Common myeloid progenitor, CD34-positive (primary cell): ENCODE measurements at places on chromosomes 2 and 18.
A peak's percentile ranks its signal among the peaks of the same experiment; 100 is the strongest.

GRCh38 chr18:67932271-67932670 is 415.8 kb upstream of the DSEL start:
- no peak overlapping the region for H3K4me3 ChIP-seq
- no peak for DNase-seq
- no peaks in the 10 kb centered on the region for H3K27me3 ChIP-seq
- H3K27ac ChIP-seq: no peak overlapping the region
- no peaks in the 10 kb centered on the region for H3K36me3 ChIP-seq

- H3K4me1 ChIP-seq: no peaks in the 10 kb centered on the region
- no peaks in the 10 kb centered on the region for H3K27me3 ChIP-seq
- H3K4me3 ChIP-seq: no peak overlapping the region
- no peaks in the 10 kb centered on the region for H3K36me3 ChIP-seq
- DNase-seq: no peak
Measured at GRCh38 chr2:115910270-115910669, 1467.8 kb downstream of the DPP10 start.

GRCh38 chr2:1781291-1782080 is 37.2 kb upstream of the PXDN start:
- H3K4me3 ChIP-seq: no peak overlapping the region
- no peaks in the 10 kb centered on the region for H3K36me3 ChIP-seq
- peaks cover 4% of the 10 kb centered on the region for H3K27me3 ChIP-seq
- DNase-seq: no peak

- H3K36me3 ChIP-seq: no peaks in the 10 kb centered on the region
- H3K27me3 ChIP-seq: no peaks in the 10 kb centered on the region
- no peaks in the 10 kb centered on the region for H3K4me1 ChIP-seq
- no peak overlapping the region for H3K4me3 ChIP-seq
Measured at GRCh38 chr2:69453475-69454129, 16.4 kb upstream of the NFU1 start.

DNA sequence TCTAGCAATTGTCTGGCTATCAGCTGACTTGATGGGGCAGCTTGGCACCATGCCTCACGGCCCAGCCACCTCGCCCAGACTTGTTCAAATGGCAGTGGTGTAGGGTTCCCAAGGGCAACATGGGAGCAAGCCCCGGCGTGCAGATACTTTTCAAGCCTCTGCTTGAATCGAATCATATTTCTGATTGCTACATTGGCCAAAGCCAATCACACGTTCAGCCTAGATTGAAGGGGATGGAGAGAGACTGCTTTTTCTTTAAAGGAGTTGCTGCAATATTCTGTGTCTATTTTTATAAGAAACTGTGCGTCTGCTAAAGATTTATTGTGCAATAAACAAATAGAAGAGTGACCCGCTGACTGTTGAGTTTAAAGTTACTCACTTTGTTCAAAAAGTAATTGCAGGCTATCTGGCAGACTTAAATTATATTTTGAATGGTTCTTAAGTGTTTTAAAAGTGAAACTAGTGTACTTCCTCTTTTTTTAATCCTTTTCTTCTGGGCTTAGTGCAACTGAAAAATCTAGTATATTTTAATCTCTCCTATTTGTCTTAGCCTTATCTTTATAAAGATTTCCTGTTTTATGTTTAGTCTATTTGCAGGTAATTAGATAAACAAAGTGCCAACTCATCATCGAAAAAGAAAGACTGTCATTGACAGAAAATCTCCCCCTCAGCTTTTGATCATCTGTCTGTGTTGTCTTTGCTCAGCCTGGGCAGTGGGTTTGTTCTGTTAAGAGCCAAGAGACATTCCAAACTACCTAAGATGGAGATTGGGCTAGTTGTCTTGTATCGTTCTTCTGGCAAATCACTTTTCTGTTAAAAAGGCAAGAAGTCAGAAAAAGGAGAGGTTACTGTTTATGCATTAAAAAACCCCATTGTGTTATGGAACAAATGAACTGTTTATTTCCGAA is 156.1 kb downstream of the TPGS2 start:
- peak; percentile 17 for DNase-seq
- peaks cover 4% of the 10 kb centered on the region for H3K4me1 ChIP-seq
- no peak overlapping the region for H3K4me3 ChIP-seq
- no peak overlapping the region for H3K27ac ChIP-seq
- H3K27me3 ChIP-seq: no peaks in the 10 kb centered on the region

GRCh38 chr2:112159454-112159921 is 21.3 kb downstream of the FBLN7 start:
- H3K4me3 ChIP-seq: no peak overlapping the region
- no peaks in the 10 kb centered on the region for H3K27me3 ChIP-seq
- no peak for DNase-seq
- H3K27ac ChIP-seq: no peak overlapping the region
- no peaks in the 10 kb centered on the region for H3K36me3 ChIP-seq

DNA sequence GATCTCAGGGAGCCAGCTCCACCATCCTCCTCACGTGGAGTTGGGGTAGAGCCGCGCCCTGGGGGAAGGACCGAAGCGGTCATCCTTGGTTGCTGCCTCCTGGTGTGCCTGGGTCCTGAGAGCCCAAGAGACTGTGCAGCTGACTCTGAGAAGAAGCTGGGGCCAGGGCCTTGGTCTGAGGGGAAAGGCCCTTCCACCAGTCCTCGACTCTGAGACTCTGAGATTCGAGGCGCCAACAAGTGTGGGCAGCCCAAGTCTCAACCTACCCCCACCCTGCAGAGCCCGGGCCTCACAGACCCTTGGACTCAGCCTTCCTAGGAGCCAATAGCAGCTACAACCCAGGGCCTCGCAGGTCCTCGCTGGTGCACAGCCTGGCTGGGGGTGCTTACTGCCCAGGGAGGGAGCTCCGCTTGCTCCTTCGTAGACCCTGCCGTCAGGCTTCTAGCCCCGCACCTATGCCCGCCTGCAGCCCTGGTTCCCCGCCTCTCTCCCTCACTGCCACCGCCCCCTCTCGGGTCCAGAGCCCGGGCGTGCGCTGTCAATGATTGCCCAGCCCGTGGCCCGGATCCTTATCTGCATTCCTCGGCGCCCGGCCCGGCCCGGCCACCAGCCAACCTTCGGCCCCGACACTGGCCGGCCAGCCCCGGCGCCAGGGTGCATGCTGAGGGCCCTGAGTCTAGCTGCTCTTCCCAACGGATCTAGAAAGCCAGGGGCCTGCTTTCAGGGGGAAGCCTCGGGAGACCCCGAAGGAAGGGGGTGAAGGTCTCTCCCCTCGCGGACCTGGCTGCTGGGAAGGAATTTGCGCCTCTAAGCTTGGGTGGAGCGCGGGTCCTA is 2.0 kb downstream of the IHH start:
- no peak for DNase-seq
- H3K4me1 ChIP-seq: peaks cover 41% of the 10 kb centered on the region
- no peak overlapping the region for H3K4me3 ChIP-seq
- no peak overlapping the region for H3K27ac ChIP-seq
- H3K36me3 ChIP-seq: no peaks in the 10 kb centered on the region

- DNase-seq: no peak
- H3K27ac ChIP-seq: no peak overlapping the region
- no peak overlapping the region for H3K4me3 ChIP-seq
- H3K4me1 ChIP-seq: no peaks in the 10 kb centered on the region
Measured at GRCh38 chr2:44652701-44653100, 288.8 kb upstream of the SIX3 start.

DNA sequence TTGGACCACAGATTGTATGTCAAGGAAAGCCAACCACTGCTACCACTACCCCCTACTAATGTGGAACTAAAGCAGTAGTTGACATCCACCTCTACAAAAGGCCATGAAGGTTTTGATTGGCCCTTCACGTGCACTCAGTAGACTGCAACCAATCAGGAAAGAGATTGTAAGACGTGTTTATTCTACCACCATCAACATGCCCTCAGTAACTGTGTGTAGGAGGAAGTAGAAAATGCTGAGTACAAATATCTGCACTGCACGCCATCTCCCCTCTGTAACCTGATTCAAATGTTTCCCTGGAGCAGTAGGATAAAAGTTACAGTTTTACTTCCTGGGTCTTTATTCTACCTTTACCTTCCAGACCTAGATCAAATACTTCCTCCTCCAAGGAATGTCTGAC is 2.9 kb upstream of the CASP10 start:
- no peaks in the 10 kb centered on the region for H3K36me3 ChIP-seq
- no peak overlapping the region for H3K4me3 ChIP-seq
- DNase-seq: no peak
- no peaks in the 10 kb centered on the region for H3K27me3 ChIP-seq
- peaks cover 16% of the 10 kb centered on the region for H3K4me1 ChIP-seq
- no peak overlapping the region for H3K27ac ChIP-seq
